Foreskin keratinocyte (primary cell): ENCODE measurements at places on chromosomes 16 and 17.

- peak; percentile 62 for DNase-seq
Observed at GRCh38 chr16:80580109-80580832, 39.5 kb downstream of the DYNLRB2 start.

GRCh38 chr16:70769761-70770160 is 31.2 kb downstream of the VAC14 start:
- DNase-seq = no peak

- DNase-seq = no peak
Observed at GRCh38 chr16:55915096-55915827, 40.1 kb upstream of the CES5A start.

DNA sequence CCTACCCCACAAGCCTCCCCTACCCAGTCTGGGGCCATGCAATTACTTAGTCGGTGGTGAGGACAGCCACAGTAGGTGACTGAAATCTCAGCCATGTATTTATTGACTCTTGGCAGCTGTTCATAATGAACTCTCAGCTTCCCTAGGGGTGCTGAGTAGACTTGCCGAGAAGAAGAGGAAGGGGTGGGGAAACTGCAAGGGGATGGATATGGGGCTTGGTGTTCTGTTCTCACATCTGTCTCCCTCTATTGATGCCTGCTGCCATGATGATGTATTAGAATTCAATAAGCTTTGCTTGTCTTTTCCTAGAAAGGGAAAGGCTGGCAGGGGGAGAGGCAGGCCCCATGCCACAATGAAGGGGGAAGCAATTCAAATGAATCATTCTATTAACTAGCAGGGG is 112.9 kb downstream of the GP2 start:
- DNase-seq = no peak

- DNase-seq = no peak
Observed at GRCh38 chr16:8904018-8904430, 21.9 kb downstream of the LITAFD start.

DNA sequence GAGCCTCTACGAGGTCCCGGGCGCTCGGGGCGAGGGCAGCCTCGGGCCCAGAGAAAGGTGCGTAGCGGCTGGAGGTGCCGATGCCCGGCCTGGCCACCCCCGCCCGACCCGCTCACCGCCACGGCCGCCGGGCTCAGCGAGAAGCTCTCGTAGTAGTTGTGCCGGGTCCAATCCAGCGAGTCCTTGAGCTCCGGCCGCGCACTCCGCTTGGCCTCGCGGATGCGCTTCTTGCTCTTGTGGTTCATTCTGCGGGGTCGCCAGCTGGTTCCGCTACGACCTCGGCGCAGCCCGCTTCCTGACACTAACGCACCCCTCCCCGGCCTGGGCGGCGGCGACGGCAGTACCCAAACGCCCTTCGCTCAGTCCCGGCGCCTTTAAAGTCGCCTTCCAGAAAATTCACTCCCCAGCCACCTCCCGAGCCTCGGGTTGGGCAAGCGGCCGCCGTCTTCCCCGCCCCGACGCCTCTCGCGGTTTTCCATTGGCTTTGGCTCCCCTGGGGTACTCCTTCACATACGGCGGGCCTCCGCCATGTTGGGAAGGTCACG is at the start of gene JMJD6:
JMJD6 (minus strand) TSS at position 376 of the 545 bp plus-strand sequence; CDS start at position 245, 131 bp downstream.
- DNase-seq = peak; percentile 90

DNA sequence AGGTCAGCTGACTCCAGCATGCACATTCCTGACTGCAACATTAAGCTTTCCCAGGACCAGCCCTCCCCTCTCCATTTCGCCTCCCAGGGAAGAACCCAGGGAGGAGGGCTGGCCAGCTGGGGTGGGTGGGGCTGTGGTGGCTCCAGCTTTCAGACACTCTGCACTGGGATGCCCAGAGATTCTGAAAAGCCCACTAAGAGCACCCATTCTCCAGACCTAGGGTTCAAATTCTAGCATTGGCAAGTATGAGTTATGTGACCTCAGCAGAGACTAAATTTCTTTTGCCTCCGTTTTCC is 7.8 kb downstream of the DLX3 start:
- DNase-seq = no peak

DNA sequence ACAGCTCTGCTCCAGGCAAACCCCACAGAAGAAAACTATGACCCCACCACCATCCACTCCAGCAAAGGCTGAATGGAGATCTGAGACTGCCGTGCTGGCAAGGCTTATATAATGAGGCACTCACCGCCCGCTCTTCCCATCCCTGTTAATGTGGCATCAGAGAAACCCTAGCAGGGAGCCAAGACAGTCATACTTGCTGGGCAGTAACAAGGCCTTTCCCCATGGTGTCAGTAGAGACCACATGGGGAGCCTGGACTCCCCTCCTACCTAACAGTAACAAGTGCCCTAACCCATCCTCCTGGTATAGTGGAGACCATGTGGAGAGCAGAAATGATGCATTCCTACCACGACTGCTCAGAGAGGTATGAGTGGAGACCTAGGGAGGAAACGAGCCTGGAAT is 235.2 kb downstream of the C16orf78 start:
- DNase-seq = no peak

DNA sequence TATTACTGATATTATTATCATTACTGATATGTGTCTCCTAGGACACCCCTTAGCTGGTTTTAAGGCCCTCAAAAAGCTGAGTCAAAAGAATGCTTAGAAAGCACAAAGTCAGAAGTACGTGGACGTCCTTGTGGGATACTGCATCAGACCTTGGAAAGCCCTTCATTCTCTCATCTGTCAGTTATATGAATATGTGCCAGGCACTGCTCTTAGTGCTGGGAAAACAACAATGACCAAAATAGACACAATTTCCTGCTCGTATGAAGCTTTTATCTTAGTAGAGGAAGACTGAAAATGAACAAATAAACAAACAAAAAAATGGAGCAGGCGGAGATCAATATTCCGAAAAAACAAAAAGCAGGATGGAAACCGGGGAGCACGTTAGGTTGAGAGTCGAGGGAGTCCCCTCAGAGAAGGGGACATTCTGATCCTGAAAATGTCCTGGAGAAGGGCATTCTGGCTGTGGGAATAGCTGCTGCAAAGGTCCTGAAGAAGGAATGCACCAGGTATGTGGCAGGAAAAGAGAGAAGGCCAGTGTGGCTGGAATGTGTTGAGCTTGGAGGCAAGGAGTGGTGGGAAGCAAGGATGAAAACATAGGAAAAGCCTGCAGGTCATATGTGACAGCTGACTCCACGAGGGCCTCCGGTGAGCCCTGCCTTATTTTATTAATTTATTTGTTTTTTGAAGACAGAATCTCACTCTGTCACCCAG is 15.5 kb upstream of the TMEM94 start:
- DNase-seq = no peak

GRCh38 chr17:80034791-80035686 is 633 bp downstream of the TBC1D16 start:
- no peak for DNase-seq

- DNase-seq = peak; percentile 70
Observed at GRCh38 chr16:80231121-80231520, 309.7 kb upstream of the DYNLRB2 start.

GRCh38 chr17:59487161-59487873 is 78.1 kb upstream of the DHX40 start:
- DNase-seq = no peak

DNA sequence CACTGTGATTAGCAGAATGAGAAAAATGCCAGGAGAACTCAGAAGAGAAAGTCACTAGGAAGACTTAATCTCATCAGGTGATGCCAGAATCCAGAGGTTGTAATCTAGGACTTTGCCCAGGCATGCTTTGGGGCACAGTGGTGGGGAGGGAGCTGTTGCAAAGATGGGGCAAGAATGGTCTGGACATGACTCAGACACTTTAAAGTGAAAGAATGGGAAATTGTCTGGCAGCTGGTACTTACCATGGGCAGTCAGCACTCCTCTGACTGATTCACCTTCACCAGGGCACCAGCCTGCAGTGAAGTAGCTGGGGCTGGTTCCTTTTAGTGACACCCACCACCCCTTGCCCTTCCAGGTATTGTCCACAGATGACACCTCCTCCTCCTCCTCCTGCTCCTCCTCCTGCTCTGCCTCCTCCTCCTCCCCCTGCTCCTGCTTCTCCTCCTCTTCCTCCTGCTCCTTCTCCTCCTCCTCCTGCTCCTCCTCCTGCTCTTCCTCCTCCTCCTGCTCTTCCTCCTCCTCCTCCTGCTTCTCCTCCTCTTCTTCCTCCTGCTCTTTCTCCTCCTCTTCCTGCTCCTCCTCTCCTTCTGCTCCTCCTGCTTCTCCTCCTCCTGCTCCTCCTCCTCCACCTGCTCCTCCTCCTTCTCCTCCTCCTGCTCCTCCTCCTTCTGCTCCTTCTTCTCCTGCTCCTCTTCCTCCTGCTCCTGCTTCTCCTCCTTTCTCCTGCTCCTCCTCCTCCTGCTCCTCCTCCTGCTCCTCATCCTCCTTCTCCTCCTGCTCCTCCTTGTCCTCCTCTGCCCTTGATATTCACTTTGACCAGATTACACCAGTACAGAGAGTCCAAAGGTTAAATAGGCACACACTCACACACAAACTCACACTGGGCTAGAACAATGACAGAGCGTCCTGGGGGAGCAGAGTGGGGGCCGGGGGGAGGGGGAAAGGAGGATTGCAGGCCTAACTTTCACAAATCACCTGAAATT is at the start of gene CHD9NB:
CHD9NB (minus strand) TSS at position 379 of the 983 bp plus-strand sequence. CDS start 8,739 bp downstream, outside the sequence.
- DNase-seq = peak; percentile 99

DNA sequence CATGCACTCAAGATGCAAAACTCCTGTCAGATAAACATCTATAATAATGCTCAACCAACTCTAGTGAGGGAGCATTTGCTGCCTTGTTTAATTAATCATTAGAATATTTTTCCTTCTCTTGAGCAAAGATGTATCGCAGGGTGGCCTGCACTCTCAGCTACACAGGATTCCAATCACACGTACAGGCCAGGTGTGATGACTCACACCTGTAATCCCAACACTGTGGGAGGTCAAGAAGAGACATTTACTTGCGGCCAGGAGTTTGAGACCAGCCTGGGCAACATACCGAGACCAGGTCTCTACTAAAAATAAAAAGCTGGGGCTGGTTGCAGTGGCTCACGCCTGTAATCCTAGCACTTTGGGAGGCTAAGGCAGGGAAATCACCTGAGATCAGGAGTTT is 49.1 kb downstream of the ARHGAP17 start:
- DNase-seq = no peak

DNA sequence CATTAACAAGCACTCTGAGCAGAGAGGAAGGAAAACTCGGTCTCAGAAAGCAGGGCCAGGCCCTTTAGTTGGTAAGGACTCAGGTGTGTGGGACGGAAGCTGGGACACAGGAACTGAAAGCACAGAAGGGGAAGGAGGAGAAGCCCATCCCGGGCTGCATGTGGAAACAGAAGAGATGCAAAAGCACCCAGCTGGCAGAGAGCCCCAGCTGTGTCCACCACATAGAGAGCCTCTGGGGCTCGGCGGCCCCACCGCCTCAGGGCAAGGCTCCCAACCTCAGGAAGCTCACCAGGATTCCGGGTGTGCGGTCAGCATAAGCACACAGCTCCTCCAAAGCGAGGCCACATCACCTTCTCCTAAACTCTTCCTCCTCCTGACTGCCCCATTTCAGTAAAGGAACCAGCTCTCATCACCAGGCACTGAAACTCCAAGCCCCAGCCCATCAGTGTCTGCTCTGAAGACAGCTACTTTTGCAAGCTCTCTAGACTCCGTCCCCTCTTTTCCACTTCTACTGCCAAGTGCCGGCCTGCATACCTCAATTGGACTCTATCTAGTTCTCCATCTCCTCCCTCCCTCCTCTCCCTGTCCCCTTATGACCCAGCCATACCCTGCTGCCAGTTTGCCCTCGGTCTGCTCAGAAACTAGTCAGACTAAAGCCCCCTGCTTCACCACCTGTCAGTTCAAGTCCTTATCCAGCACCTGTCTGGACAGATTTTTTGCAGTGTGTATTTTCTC is 6.0 kb downstream of the ST3GAL2 start:
- DNase-seq = no peak

GRCh38 chr16:75787440-75787839 is 61.1 kb upstream of the CPHXL start:
- DNase-seq = no peak

DNA sequence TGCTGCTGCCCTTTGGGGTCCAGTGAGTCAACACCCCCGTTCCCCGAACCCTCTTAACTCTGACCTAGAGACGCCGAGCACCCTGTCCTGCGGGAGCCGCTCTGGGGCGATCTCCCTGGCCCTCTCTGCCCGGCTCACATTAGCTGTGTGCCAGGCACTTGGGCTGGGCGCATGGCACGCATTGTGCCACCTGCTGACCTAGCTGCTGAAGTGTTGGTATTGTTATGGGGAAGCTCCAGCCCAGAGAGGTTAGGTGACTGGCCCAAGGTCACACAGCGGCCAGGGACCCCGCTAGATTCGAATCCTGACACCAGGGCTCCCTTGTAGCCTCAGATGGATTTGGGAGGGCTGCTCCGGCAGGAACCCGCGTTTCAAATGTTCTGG is 1.1 kb downstream of the HSD17B1 start:
- peak; percentile 60 for DNase-seq

DNA sequence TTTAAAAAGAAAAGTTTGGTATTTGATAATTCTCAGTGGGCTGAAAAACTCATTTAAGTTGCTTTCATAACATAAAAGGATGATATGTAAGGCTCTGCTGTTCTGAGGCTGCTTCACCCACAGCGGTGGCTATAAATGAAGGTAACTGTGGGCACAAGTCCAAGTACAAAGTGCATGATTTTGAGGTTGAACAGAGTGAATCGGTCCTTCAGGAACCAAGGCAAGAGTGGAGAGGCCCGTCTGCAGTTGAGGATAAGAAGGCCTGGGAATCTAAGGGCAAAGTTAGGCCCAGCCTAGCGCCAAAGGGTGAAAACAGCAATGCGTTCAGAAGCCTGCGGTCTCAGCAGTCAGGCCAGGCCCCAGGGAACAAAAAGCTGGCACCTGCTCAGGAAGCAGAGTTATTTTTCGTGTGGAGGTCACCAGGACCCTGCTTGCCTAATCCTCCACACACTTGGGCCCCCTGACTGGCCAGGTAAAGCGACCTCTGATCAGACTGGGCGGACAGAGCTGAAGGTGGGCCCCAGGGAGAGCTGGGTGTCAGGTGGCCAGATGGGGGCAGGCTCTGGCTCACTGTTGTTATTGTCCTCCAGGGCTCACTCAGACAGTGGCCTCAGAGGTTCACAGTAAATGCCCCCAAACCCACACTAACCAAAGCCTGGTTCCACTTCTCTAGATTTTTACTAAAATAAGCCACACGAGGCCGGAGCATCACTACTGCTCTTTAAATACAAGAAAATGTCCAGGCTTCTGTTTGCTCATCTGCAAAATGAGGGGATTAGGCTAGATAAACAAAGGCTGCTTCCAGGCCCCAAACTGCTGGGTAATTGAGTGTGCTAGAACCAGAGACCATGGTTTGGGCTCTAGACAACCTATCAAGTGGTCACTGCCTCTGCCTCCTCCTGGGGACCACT is 46.5 kb downstream of the TEX2 start:
- no peak for DNase-seq

DNA sequence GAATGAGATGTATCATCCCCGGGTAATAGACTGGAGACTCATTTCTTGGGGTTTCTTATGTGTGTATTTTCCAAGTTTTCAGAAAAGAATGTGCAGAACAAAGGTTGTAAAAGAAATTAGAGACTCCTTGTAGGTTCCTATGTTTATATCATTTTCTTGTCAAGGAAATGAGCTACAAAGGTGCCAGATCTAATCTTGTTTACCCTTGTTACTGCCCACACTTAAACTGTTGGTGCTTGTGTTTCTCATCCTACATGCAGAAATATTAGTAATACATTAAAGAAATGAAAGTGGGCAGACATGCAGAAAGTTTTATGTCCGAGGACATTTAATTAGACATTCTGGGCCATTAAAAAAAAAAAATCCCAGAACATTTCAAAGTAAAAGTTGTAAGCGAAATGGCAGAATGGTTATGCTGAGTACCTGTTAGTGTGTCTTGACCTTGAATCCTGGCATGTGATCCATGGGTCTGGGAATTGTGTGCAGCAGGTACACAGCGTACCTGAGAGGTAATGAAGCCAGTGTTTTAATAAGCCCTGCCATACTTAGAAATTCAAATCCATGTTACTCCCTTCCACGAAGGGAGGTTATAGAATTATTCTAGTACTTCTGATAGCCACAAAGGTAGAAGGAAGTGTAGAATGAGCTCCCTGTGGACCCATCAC is 62.6 kb upstream of the CACNG5 start:
- DNase-seq = no peak
